Peyer's patch (tissue), 4 donors: ENCODE measurements at places on chromosomes 1 and 21. TPM values are rescaled to one million over a fixed set of nuclear protein-coding genes. Genes with fewer than 3 reads are reported as not detected.

- H3K36me3 ChIP-seq = peaks cover 17% of the 10 kb centered on the region
- H3K27me3 ChIP-seq = no peaks in the 10 kb centered on the region
- H3K27ac ChIP-seq = peak overlapping the region; percentile 42
Measured at GRCh38 chr1:169107603-169108208, 1.2 kb downstream of the ATP1B1 start.

GRCh38 chr1:67713057-67713846 is 28.3 kb downstream of the GADD45A start:
- H3K36me3 ChIP-seq = no peaks in the 10 kb centered on the region
- H3K4me1 ChIP-seq = peaks cover 84% of the 10 kb centered on the region
- no peaks in the 10 kb centered on the region for H3K27me3 ChIP-seq
- no peak overlapping the region for H3K4me3 ChIP-seq
- H3K27ac ChIP-seq = peak overlapping the region; percentile 43
- DNase-seq = no peak

- peak; percentile 54 for DNase-seq
- H3K4me1 ChIP-seq = no peaks in the 10 kb centered on the region
- peak overlapping the region; percentile 94 for H3K27ac ChIP-seq
- H3K4me3 ChIP-seq = peak overlapping the region; percentile 96
Measured at GRCh38 chr1:23169727-23170335, 1.2 kb upstream of the LUZP1 start.

GRCh38 chr1:169484101-169484500 is 1.6 kb downstream of the SLC19A2 start:
- H3K36me3 ChIP-seq = no peaks in the 10 kb centered on the region
- DNase-seq = no peak
- H3K27me3 ChIP-seq = no peaks in the 10 kb centered on the region
- no peaks in the 10 kb centered on the region for H3K4me1 ChIP-seq

DNA sequence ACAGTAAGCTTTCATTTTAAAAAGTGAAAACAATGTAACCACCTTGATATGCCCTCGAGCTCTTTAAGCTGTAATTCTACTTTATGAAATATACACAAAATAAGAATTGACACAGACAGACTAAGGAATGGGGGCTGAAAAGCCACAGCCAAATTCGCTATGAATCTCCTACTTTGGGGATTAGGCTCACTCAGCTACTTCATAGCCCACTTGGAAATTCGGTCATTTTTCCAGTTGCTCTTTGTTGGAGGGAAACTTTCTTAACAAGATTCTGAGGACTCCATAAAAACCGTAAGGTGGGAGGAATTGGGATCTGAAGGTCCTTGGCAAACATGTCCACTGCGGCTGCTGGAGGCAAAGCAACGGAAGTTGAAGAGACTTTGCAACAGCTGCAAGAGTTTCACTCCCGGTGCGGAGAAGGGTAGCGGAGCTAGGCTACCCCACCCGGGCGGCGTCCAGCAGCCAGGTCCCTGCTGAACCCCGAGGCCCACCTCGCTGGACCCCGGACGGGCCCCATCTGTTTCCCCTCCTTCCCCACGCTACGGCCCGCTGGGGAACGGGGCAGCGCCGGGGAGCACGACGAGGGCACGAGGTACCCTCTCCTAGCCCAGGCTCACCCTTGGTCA is 634 bp downstream of the MYCBP start:
- H3K36me3 ChIP-seq = no peaks in the 10 kb centered on the region
- DNase-seq = peak; percentile 56
- no peaks in the 10 kb centered on the region for H3K4me1 ChIP-seq
- no peaks in the 10 kb centered on the region for H3K27me3 ChIP-seq
- H3K4me3 ChIP-seq = peak overlapping the region; percentile 95
- H3K27ac ChIP-seq = peak overlapping the region; percentile 65

- H3K4me1 ChIP-seq = no peaks in the 10 kb centered on the region
- H3K27me3 ChIP-seq = no peaks in the 10 kb centered on the region
- H3K4me3 ChIP-seq = no peak overlapping the region
Measured at GRCh38 chr21:26107429-26107828, 63.1 kb downstream of the APP start.

DNA sequence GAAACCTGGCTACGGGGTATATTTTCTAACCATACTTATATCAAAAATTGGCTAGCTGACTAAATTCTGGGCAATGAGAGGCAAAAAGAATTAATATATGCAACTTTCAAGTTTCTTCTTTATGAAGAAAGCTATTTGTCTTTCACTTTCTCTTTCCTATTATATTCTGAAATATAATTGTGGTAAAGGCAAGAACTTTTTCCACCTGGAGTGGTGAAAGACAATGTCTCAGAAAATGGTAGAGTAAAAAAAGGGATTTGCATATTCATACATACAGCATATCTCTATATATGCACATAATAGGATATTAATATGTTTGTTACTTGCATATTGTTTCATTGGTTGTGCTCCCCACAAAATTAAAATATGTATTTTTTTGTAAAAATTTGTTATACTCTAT is 793.8 kb downstream of the PLA2G4A start:
- H3K36me3 ChIP-seq = no peaks in the 10 kb centered on the region
- no peaks in the 10 kb centered on the region for H3K27me3 ChIP-seq
- no peak overlapping the region for H3K4me3 ChIP-seq
- DNase-seq = no peak
- no peak overlapping the region for H3K27ac ChIP-seq

GRCh38 chr1:157915859-157916258 is 74.3 kb upstream of the CD5L start:
- H3K27ac ChIP-seq = no peak overlapping the region
- no peaks in the 10 kb centered on the region for H3K36me3 ChIP-seq
- H3K4me1 ChIP-seq = no peaks in the 10 kb centered on the region
- no peaks in the 10 kb centered on the region for H3K27me3 ChIP-seq
- DNase-seq = no peak

DNA sequence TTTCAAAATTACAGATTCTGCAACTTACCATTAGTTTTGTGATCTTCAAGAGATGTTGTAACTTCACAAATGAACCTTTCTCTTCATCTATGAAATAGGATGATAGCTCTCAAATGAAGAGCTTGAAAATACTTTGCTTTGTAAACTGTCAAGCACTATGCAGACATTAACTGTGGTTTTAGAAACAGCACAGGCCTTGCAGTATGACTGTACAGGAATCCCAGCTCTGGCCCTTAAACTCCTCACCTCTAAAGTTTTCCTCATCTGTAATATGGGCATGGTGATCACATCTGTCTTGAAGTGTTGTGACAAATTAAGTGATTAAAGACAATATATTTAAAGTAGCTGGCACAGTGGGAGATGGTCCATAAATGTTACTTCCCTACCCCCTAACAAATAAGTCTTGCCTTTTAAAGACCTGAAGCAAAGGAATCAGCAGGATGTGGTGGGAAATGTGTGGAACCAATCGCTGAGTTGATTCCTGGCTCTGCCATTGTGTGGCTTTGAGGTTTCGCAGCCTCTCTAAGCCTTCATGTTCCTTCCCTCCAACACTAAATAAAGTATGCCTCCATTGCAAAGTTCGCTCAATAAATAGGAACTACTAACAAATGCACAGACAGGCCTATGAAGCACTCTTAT is 5.5 kb upstream of the PTP4A2 start:
- DNase-seq = peak; percentile 45
- no peaks in the 10 kb centered on the region for H3K27me3 ChIP-seq
- H3K27ac ChIP-seq = peak overlapping the region; percentile 98
- peaks cover 5% of the 10 kb centered on the region for H3K4me1 ChIP-seq
- peak overlapping the region; percentile 44 for H3K4me3 ChIP-seq
- no peaks in the 10 kb centered on the region for H3K36me3 ChIP-seq

- H3K27me3 ChIP-seq = no peaks in the 10 kb centered on the region
- H3K36me3 ChIP-seq = no peaks in the 10 kb centered on the region
- H3K27ac ChIP-seq = no peak overlapping the region
- DNase-seq = no peak
- no peak overlapping the region for H3K4me3 ChIP-seq
Measured at GRCh38 chr1:54495954-54496353, 52.1 kb upstream of the ACOT11 start.

DNA sequence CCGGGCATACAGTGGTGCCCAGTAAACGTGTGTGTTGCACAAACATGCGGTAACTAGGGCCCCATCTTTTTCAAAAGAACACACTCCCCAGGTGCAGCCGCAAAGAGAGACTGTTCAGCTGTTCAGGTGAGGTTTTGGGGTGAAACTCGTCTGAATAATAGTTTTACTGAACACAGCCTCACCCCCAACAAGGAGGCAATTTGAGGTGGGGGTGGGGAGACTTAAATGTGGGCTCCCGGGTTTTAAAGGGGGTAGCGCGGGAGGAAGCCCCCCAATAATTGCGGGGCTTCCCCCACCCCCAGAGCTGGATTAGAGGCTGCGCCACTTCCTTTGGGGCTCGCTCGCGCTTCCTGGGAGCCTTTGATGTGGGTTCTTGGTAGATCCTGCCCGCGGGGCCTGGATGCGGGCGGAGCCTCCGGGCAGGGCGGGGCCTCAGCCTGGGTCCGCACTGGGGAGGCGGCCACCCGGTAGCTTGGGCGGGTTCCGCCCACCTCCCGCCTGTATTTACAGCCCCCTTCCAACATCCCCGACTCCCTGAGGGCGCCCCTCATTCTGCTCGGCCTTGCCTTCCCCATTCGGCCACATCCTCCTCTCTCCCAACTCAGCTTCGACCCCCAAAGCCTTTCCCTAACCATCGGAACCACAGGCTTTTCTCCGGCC is 6.4 kb upstream of the EPHA2 start:
- no peak overlapping the region for H3K27ac ChIP-seq
- H3K4me1 ChIP-seq = peaks cover 8% of the 10 kb centered on the region
- no peaks in the 10 kb centered on the region for H3K36me3 ChIP-seq
- peak; percentile 87 for DNase-seq

GRCh38 chr1:172118618-172119017 is 277.3 kb downstream of the DNM3 start:
- H3K27me3 ChIP-seq = no peaks in the 10 kb centered on the region
- H3K27ac ChIP-seq = no peak overlapping the region
- H3K4me1 ChIP-seq = no peaks in the 10 kb centered on the region

GRCh38 chr1:64524614-64525013 is 54.7 kb downstream of the CACHD1 start:
- no peak overlapping the region for H3K27ac ChIP-seq
- H3K36me3 ChIP-seq = no peaks in the 10 kb centered on the region
- H3K27me3 ChIP-seq = no peaks in the 10 kb centered on the region
- H3K4me1 ChIP-seq = no peaks in the 10 kb centered on the region
- no peak overlapping the region for H3K4me3 ChIP-seq

- H3K27ac ChIP-seq = no peak overlapping the region
- H3K27me3 ChIP-seq = no peaks in the 10 kb centered on the region
- H3K4me1 ChIP-seq = peaks cover 3% of the 10 kb centered on the region
Measured at GRCh38 chr1:15843826-15844572, 3.5 kb upstream of the SPEN start.

DNA sequence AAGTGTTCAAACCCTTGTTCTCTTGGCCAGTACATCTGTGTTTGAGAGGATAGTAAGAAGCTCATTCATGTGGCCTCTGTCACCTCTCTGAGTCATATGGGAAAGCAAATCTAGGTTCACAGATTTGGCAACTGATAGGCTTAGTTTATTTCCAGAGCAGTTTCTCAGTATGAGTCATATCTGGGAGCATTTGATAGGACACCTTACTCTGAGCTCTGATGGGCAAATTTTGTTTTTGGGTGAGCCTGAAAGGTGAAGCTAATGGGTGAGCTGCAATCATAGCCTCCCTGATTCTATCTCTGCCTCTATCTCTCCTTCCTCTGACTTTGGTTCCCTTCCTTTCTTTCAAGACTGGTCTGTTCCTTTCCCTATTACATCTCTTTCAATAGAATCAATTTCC is 134.4 kb downstream of the S1PR1 start:
- DNase-seq = no peak
- no peak overlapping the region for H3K27ac ChIP-seq
- no peak overlapping the region for H3K4me3 ChIP-seq
- no peaks in the 10 kb centered on the region for H3K27me3 ChIP-seq

GRCh38 chr1:168454211-168454815 is 89.5 kb downstream of the XCL2 start:
- no peaks in the 10 kb centered on the region for H3K27me3 ChIP-seq
- H3K4me1 ChIP-seq = no peaks in the 10 kb centered on the region
- no peak overlapping the region for H3K4me3 ChIP-seq

DNA sequence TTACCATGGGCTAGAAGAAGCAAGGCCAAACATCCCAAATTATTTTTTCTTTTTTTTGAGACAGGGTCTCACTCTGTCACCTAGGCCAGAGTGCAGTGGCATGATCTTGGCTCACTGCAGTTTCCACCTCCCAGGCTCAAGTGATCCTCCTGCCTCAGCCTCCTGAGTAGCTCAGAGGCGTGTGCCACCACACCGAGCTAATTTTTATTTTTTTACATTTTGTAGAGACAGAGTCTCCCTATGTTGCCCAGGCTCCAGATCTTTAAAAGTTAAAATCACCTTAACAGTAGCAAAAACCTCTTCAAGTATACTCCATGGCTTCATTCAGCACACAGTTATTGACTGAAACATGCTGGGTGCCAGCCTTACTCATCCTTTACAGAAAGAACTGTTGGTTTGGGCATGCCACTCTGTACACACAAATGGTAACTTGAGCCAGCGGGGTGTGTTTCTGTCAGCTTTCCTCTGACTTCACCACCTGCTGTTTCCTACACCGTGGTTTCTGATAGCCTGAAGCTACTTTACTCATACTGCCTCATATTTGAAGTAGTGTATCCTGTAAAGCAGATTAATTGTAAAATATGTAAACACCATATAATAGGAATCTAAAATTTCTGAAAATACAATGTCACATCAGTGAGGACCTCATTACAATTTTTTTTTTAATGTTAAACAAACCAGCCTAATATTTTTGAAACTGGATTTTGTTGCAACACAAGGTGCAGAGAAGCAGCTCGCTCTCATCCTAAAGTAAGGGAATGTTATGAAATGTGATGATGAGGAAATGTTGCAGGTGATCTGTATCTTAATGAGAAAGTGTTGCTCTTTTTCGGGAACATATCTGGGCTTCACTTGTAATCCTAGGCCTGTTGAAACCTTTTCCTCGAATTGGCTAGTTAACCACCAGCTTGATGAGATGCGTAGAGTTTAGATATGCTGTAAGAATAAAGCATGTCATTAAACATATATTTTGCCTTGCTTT is 113.9 kb downstream of the ATP5PO start:
- no peak overlapping the region for H3K27ac ChIP-seq
- no peak overlapping the region for H3K4me3 ChIP-seq
- no peaks in the 10 kb centered on the region for H3K36me3 ChIP-seq
- H3K4me1 ChIP-seq = no peaks in the 10 kb centered on the region

DNA sequence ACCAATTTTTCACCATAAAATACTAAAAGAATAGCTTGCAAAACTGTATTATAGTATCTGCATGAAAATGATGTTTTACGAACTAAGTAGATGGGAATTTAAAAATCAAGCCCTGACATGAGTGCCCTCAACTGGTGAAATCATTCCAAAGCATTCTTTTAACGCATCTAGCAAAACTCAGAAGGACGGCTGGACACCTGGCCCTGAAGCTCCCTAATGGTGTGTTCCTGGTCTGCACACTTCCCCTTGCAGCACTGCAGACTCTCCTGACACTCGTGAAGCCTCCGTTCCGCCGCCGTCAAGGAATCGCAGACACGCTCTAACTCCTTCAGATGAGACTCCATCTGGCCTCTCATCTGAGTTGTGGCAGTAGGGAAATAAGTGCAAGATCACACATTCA is 39.9 kb downstream of the ODF2L start:
- no peak for DNase-seq
- peaks cover 3% of the 10 kb centered on the region for H3K36me3 ChIP-seq
- H3K4me3 ChIP-seq = no peak overlapping the region
- no peak overlapping the region for H3K27ac ChIP-seq
- no peaks in the 10 kb centered on the region for H3K4me1 ChIP-seq

EFHD2 gene
- total RNA-seq = 236 TPM

PLEKHN1 gene
- total RNA-seq = not detected

LCE2D gene
- total RNA-seq = not detected

NUAK2 gene
- 22.0 TPM for total RNA-seq

TBX15 gene
- not detected for total RNA-seq

METTL18 gene
- total RNA-seq = 5.0 TPM

EPHA2 gene
- total RNA-seq = 36.3 TPM

C1orf94 gene
- not detected for total RNA-seq

PSMG1 gene
- 8.3 TPM for total RNA-seq

F13B gene
- total RNA-seq = not detected

GJA9 gene
- total RNA-seq = not detected

AMY2B gene
- total RNA-seq = 24.7 TPM
